GM13976 (cell line): ENCODE measurements at places on chromosomes 12 and 14.

- DNase-seq: no peak
These were observed 77.7 kb downstream of the PRMT8 start for GRCh38 chr12:3568695-3569094.

- no peak for DNase-seq
These were observed 394.3 kb downstream of the EGLN3 start for GRCh38 chr14:33556382-33557121.

DNA sequence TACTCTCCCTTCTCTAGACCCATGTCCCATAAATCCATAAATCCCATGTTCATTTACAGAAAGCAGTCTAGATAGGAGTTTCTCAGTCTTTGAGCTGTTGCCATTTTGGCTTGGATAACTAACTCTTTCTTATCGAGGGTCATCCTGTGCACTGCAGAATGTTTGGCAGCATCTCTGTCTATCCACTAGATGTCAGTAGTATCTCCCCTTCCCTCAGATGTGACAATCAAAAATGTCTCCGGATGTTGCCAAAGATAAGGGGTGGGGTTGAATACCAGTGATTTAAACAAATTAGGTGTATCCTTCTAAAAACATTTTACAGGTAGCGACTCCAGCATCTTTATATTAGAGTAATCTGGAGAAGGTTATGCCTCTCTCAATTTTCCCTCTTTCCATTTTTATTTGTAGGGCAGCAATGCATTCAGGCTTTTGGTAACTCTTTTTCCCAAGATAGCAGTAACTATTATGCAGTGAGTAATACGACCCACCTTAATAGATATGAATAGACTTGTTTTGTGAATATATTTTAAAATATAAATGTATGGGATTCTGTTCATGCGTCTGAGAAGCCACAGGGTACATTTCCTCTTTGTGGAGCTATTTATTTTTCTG lies 100.7 kb downstream of the LRRK2 start:
- DNase-seq: peak; percentile 65

DNA sequence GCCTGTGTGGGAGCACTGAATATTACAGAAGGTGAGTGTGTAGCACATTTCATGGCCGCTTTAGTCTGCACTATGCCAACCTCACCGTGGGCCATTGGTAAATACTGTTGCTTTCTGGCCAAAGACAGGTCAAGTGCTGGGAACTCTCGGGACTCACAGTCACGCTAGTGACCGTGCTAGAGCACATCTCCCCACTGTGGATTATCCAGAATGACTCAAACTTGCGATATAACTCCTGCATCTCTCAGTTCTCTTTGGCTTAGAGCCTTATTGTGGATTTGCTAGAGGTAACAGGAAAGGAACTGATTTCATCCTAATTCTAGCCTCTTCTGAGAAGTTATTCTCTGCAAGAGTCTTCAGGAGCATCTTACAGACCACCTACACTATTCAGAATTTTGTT lies 86.5 kb downstream of the DAD1 start:
- DNase-seq: no peak

- DNase-seq: no peak
These were observed 27.8 kb downstream of the EFCAB11 start for GRCh38 chr14:89926694-89927093.

- no peak for DNase-seq
These were observed 175.2 kb downstream of the EPS8 start for GRCh38 chr12:15613981-15614380.

GRCh38 chr12:85747941-85748495 lies 88.2 kb downstream of the RASSF9 start:
- DNase-seq: no peak

GRCh38 chr12:92955997-92956663 lies 27.0 kb upstream of the EEA1 start:
- DNase-seq: no peak
